ENCODE measurements at places on chromosomes 2 and 18.
A peak's percentile ranks its signal among the peaks of the same experiment; 100 is the strongest.

- DNase-seq: no peak
Measured at GRCh38 chr2:131588152-131588873, 60.6 kb downstream of the CCDC74A start.

DNA sequence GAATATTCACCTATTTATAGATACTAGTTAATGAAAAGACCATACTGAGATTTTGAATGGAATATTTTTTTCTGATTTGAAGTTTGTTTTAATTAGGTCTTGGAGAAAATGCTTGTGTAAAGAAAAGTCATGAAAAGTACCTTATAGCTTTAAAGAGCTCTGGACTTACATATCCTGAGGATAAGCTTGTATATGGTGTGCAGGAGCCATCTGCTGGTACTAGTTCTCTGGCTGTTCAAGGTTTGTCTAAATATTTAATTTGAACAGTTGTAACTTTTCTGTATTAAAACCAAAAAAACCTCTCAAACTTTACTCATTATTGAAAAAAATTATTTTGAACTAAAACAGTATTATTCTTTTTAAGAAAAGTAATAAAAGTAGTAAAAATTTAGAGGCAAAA lies 50.1 kb downstream of the UBR3 start:
- peak; percentile 8 for DNase-seq

DNA sequence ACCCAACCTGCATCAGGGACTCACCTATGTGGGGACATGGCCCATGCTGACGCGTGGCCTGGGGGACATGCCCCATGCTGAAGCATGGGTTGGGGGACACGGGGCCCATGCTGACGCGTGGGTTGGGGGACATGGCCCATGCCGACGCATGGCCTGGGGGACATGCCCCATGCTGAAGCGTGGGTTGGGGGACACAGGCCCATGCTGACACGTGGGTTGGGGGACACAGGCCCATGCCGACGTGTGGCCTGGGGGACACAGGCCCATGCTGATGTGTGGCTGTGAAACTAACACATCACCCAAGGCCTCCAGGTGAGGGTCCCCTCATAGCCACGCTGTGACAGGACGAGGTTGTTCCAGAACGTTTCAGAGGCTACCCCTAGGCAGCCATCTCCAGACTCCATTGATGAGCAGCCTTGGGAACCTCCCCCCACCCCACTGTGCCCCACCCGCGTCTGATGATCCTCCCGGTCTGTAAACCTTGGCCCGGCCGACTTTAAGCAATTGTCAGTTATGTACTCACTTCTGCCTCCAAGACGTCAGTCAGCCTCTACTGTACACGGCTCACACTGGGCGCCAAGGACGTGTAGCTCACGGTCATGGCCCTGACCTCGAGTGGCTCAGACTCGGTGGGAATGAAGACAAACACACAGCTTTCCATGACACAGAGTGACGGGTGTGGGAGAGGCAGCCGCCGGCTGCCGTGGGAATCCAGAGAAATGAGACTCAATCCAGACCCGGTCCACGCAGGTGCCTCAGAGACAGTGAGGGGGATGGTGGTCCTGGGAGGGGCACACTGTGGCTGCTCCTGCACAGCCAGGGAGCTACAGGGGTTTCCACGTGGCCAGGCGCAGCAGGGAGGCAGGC lies 50.2 kb upstream of the SLC66A3 start:
- no peak for DNase-seq

DNA sequence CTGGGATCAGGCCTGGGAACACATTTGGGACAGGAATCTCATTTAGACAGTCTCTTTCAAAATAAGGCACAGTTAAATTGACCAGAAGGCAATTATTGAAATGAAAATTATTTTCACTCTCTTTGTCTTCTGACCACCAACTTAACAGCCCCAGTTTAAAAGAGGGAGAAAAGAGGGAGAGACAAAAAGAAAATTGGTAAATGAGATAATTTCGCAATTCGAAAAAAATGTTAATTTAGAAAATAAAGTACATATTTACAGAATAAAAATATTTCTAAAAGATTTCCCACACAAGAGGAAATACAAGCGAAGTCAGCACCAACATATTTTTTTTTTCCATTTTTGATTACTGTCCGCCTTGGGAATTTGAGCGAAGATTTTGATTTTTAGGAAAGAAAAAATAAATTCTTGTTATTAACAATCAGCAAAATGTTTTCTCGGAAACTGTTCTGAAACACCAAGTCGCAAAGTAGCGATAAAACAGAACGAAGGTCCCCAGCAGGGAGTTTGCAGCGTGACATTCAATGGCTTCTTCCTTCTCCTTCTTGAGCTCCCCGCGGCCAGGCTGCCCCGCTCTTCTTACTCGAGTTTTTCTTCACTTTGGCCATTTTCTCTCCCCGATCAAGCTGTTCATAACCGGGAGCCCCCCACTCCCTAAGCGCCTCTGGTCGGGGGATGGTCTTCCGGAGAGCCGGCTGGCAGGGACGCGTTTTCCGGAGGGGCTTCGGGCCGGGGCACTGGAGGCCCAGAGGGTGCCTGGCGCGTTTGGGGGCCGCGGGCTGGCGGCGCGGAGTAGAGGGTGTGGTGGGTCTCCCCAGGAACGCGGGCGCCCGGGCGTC lies 5.0 kb downstream of the SP9 start:
- DNase-seq: no peak

DNA sequence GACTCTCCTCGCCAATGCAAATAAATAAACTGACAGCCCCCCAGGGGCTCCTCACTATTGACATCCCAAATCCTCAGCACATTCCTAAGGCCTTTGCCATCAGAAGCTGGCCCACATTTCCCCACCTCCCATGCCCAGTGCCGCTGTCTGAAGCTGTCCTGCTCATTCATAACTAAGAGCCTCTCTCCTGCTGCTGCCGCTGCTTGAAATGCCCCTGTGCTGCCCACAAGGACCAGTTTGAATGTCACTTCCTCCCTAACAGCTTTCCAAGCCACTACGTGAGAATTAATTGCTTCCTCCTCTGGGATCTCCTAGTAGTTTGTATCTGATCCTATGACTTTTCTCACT lies 151.6 kb upstream of the CAPN13 start:
- no peak for DNase-seq

GRCh38 chr2:170404846-170405245 lies 226.9 kb downstream of the MYO3B start:
- DNase-seq: no peak

DNA sequence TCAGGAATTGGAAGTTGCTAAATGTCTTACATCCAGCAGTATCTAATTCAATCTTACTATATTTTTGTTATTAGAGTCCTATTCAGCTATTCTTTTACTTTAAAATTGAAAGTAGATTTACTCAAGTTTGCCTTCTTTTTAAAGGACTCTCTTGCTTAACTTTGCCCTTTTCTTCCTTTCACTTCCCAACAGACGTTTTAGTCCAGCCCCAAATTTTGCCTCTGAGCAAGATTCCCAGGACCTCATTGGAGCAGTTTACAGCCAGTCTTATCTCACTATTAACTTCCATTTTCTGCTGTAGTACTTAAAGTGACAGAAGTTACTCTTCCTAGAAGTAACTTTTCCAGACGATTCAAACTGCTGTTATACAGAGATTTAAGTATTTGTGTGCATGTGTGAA lies 1.7 kb upstream of the PRKD3 start:
- peak; percentile 88 for DNase-seq

GRCh38 chr18:55289048-55289447 lies 298.9 kb downstream of the TCF4 start:
- DNase-seq: no peak

DNA sequence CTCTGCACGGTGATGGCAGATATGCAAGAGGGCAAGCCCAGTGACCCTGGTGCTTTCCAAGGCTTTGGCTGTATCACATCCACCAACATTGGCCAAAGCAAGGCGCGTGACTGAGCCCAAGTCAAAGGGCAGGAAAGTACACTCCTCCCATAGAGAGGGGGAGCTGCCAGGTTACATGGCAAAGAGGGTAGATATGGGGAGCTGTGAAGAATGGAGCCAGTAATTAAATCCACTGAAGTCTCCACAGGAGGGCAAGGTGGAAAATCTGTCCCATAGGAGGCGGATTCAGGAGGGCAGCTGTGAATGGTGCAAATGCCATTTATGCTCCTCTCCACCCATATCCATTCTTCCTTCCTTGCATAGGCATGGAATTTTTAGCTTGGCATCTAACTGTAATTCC lies 44.6 kb upstream of the THOC1 start:
- DNase-seq: no peak

GRCh38 chr18:51479736-51480135 lies 282.3 kb upstream of the MEX3C start:
- DNase-seq: no peak

- no peak for DNase-seq
Measured at GRCh38 chr2:218125626-218126080, at the start of gene CXCR2. Gene CXCR2 (plus strand): TSS chr2:218126028. CDS start chr2:218134802, 8,774 bp downstream.

DNA sequence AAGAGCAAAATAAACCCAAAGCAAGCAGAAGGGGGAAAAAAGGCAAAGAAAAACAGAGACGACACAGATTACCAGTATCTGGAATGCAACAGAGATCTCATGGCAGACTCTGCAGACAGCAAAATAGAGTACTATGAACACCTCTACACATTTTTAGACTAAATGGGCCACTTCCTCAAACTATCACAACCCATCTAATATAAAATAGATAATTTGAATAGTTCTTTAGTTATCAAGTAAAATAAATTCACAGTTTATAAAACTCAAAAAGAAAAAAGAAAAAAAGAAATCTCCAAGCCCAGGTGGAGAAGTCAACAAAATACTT lies 16.6 kb downstream of the SESTD1 start:
- DNase-seq: no peak

DNA sequence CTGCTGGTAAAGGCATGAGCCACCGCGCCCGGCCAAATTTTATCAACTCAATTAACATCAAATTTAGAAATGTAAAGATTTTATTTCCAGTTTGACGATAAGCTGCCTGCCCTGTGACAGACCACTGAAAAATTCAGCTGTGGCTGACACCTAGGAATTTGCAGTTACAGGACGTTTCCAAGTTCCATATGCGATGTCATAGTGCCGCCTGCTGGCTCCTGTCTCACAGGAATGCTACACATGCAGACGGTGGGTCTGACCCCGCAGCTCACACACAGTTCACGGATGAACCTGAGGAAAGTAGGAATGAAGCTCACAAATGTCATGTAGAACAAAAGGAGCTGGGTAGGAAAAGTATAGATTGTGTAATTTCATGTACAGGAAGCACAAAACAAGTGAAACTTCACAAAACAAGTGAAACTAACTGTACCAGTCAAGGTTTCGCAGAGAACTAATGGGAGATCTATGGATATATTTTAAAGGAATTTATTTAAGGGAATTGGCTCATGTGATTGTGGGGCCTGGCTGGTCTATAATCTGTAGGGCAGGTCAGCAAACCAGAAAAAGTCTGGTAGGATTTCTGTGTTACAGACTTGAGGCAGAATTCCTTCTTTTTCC lies 13.2 kb upstream of the SEH1L start:
- peak; percentile 63 for DNase-seq

GRCh38 chr2:26245810-26246209 lies 1.1 kb downstream of the HADHB start:
- DNase-seq: no peak

GRCh38 chr2:120919771-120920453 lies 184.2 kb downstream of the GLI2 start:
- DNase-seq: peak; percentile 31

DNA sequence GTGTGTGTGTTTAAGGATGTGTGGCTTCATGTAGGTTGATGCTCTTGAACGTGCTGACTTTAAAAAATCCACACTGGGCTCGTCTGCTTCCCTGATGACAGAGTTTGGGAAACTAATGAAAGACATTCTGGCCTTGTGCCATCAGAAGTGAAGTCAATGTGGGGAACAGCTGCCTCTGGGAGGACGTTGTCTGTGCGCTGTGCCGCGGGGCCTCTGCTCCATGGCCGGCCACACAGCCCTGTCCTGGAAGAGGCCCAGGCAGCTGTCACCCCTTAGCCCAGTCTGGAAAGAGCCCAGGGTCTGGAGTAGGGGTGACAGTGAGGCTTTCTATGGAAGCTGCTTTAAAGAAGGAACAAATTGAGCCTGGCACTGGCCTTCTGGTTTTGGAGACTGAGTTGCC lies 155.8 kb downstream of the SH3RF3 start:
- DNase-seq: no peak

DNA sequence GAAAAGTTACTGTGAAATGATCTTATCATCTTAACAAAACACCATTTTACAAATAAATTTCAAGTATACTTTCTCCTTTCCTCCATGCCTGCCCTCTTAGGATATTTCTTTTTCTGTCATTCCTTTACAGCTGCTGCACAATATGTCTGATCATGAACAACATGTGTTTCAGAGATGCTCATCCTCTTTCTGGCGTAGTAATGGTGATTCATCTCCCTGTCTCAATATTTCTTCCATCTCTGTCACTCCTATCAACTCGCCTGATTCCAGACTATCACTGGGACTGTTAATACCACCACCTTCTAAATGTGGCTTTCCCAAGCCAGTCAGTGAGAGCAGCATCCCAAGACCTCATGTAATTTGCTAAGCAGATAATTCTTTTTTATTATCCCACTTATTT lies 290.5 kb downstream of the GULP1 start:
- no peak for DNase-seq

DNA sequence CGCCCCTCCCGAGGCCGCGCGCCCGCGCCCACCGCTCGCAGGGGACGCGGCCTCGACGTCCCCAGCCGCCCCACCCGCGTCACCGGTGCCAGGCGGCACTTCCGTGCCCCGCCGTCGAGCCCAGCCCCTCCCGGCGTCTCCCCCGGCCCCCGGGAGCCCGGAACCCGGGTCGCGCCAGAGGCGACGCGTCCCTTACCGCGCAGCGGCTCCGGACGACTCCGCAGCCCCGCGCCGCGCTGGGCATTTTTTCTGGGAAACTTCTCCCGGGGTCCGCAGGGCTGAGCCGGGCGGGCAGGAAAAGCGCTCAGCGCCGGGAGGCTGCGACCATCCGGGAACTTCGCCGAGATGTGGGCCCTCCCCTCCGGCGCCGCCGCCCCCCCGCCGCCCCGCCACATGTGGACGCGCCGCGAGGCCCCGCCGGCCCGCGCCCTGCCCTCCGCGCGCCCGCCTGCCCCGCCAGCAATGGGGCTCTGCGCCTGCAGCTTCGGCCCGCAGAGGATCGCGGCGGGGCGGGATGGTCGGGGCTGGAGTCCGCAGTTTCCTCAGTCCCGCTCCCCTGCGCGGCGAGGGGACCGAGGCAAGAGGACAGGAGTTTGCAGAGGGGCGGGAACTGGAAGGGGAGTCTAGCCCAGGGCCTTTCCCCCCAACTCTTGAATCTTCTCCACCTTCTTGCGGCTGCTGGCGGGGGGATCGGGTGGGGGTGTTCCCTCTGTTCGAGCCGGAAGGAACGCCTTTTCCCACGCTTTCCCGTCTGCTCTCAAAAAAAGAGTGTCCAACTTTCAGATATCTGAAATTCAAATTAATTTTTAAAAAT lies 81.5 kb downstream of the CHRNA1 start:
- DNase-seq: no peak

- DNase-seq: no peak
Measured at GRCh38 chr18:61718944-61719343, 173.9 kb downstream of the RNF152 start.

GRCh38 chr2:36371928-36372391 lies 16.4 kb downstream of the CRIM1 start:
- DNase-seq: no peak

- DNase-seq: no peak
Measured at GRCh38 chr2:167157523-167157922, 269.2 kb downstream of the XIRP2 start.

All from stromal cell of bone marrow (primary cell).